ENCODE measurements at places on chromosomes 7 and 10.

DNA sequence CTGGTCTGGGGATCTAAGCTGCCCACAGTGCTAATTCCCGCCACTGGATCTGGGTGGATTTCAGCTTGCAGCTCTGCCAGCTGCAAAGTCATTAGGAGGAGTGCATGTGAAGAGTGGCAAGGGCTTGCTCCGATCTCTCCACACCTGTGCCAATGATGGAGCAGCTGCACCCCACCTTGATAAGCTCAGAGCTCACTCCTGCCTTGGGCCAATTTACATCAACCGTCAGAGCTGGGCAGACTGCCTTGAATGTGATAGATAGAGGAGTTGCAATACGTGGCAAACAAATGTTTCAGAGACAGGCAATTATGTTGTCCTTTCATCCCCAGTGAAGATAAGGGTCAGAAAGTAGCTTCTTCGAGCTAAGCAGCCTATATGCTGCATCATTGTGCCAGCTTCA lies 379.9 kb downstream of the SH2D4B start:
- no peak for DNase-seq
- H3K4me3 ChIP-seq, result no peak overlapping the region
- H3K27ac ChIP-seq, result no peak overlapping the region
- H3K27me3 ChIP-seq, result no peaks in the 10 kb centered on the region

- no peak overlapping the region for H3K27ac ChIP-seq
- H3K4me1 ChIP-seq, result no peaks in the 10 kb centered on the region
- DNase-seq, result no peak
- H3K4me3 ChIP-seq, result no peak overlapping the region
- no peaks in the 10 kb centered on the region for H3K36me3 ChIP-seq
Measured at GRCh38 chr7:27688646-27689045, 26.0 kb upstream of the HIBADH start.

DNA sequence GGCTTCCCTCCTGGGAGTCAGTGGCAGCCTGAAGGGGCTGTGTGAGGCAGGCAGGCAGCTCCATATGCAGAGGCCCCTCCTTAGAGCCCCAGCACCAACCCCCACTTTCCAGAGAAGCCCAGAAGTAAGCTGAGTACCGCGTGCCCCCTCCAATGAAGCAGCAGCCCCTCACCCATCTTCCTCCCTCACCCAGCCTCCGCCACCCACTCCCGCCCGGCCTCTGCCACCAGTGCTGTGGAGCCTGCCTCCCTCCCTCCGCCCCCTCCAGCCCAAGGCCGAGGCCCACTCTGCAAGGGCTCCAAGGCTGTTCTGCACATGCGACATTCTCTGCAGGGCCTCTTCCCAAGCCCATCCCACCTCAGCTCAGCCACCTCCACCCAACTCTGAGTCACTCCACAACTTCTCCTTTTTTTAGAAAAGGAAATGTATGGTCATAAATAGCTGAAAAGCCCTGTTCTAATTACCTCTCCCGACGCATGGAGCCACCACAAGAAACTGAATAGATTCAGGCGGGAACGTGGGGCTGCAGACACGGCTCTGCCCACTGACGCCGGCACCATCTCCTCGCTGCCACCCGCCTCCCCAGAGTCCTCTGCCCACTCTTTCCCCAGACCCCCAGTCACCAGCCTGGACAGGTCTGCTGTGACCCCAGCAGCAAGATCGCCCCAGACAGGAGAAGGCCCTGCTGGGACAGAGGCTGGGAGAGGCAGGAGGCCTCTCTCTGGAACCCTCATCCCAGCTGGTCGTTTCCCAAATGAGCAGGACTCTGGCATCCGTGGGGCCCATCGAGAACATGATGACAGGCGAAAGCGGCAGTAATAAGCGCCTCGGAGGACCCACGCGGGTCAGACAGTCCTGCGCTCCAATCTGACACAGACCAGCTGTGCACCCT lies 213.9 kb downstream of the MAD1L1 start:
- no peak overlapping the region for H3K4me3 ChIP-seq
- H3K27ac ChIP-seq, result peak overlapping the region; percentile 52
- DNase-seq, result no peak
- no peaks in the 10 kb centered on the region for H3K27me3 ChIP-seq

DNA sequence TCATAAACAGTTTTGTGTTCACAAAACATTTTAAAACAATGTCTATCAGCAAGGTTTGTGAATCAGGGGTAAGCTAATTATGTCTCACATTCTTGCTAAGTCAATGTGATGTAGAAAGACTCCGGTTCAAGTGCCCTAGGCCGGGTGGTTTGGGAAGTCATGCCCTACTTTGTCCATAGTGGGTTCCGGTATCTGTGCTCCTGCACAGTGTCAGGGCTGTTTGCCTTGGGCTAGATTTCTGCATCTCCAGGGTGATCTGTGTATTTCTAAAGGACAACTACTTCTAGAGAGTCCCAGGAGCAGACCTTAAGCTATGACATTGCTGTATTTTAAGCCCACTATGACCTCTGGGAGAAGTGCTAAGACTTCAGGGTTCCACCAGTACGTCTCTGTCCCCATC lies 504.1 kb downstream of the PLXNA4 start:
- H3K4me3 ChIP-seq, result no peak overlapping the region
- no peaks in the 10 kb centered on the region for H3K4me1 ChIP-seq
- peaks cover 32% of the 10 kb centered on the region for H3K27me3 ChIP-seq
- no peak overlapping the region for H3K27ac ChIP-seq

- peaks cover 17% of the 10 kb centered on the region for H3K4me1 ChIP-seq
- peaks cover 4% of the 10 kb centered on the region for H3K27me3 ChIP-seq
Measured at GRCh38 chr7:134289423-134289822, 27.3 kb downstream of the SLC35B4 start.

DNA sequence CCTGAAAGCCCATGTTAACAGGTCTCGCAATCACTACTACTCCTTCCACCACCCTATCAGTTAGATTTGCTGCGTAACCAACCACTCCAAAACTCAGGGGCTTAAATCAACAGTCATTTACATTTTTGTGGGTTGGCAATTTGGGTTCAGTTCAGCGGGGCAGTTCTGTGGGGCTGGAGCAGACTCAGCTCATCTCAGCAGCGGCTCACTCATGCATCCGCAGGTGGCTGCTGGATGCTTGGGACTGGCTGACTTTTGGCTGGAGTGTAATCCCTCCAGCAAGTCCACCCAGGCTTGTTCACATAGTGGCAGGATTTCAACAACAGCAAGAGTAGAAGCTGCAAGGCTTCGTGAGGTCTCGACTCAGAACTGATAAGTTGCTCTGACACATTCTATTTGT lies 79.2 kb downstream of the NEUROD6 start:
- peaks cover 4% of the 10 kb centered on the region for H3K4me1 ChIP-seq
- no peak for DNase-seq
- no peaks in the 10 kb centered on the region for H3K27me3 ChIP-seq
- no peaks in the 10 kb centered on the region for H3K36me3 ChIP-seq
- no peak overlapping the region for H3K4me3 ChIP-seq

GRCh38 chr7:158076215-158076614 lies 511.4 kb downstream of the PTPRN2 start:
- no peaks in the 10 kb centered on the region for H3K27me3 ChIP-seq
- H3K4me1 ChIP-seq, result no peaks in the 10 kb centered on the region
- no peaks in the 10 kb centered on the region for H3K36me3 ChIP-seq
- H3K4me3 ChIP-seq, result no peak overlapping the region

- no peaks in the 10 kb centered on the region for H3K36me3 ChIP-seq
- DNase-seq, result no peak
- peaks cover 2% of the 10 kb centered on the region for H3K4me1 ChIP-seq
- no peaks in the 10 kb centered on the region for H3K27me3 ChIP-seq
Measured at GRCh38 chr7:126569402-126569801, 683.3 kb downstream of the GRM8 start.
